H1 (cell line): ENCODE measurements at places on chromosomes 11 and 22.

- no peak for DNase-seq
Observed at GRCh38 chr22:37284805-37285355, 2.6 kb downstream of the CYTH4 start.

- DNase-seq = no peak
Observed at GRCh38 chr11:59765068-59765735, 10.0 kb downstream of the STX3 start.

DNA sequence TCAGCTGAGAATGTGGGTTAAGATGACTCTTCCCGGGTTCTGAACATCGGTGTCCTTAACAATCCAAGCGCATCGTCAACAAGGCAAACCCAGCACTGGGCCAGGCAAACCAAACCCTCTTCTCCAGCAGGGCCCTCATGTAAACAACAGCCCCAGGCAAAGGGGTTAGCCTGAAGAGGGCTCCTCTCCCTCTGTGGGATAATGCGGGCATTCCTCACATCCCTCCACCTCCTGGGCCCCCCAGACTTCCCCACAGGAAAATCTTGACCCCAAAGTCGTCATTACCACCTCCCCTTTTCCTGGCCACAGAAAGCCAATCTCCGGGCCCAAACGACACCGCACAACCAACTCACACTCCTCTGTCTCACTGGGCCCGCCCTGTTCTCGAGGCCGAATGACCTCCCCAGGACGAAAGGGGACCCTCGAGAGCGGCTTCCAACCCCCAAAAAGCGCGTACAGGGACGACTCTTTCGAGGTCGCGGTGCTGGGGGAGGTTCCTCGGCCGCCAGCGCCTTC lies 566 bp downstream of the DDB1 start:
- no peak for DNase-seq

DNA sequence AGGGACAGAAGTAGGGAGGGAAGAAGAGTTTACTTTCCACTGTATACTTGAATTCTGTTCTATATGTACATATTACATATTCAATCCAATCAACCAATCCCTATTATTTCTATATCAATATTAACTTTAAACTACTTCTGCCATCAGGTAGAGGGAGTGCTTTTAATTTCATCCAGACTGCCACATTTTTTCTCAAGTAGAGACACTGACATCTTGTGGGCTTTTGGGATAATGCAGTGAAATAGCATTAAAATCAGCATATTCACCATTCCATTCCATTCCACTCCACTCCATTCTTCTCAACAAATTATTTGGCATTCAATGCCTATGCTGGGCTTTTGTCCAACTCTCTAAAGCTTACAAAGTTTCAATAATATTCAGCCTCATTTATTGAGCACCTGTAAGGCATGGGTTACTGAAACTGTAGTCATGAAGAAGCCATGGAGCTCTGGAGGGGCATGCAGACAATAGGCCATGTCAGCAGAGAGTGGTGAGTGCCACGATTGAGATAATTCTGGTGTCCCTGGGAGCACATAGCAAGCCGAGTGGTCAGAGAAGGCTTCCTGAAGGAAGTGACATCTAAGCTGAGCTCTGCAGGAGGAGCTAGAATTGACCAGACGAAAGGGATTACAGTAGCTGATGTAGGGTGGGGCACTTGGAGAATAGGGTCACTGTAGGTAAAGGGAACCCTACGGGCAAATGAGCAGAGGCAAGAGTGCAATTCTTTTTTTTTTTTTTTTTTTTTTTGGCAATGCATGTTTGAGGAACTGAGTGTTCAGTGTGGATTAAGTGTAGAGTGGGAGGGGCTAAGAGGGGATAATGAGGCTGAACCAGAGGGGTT lies 12.8 kb upstream of the CLPB start:
- no peak for DNase-seq

DNA sequence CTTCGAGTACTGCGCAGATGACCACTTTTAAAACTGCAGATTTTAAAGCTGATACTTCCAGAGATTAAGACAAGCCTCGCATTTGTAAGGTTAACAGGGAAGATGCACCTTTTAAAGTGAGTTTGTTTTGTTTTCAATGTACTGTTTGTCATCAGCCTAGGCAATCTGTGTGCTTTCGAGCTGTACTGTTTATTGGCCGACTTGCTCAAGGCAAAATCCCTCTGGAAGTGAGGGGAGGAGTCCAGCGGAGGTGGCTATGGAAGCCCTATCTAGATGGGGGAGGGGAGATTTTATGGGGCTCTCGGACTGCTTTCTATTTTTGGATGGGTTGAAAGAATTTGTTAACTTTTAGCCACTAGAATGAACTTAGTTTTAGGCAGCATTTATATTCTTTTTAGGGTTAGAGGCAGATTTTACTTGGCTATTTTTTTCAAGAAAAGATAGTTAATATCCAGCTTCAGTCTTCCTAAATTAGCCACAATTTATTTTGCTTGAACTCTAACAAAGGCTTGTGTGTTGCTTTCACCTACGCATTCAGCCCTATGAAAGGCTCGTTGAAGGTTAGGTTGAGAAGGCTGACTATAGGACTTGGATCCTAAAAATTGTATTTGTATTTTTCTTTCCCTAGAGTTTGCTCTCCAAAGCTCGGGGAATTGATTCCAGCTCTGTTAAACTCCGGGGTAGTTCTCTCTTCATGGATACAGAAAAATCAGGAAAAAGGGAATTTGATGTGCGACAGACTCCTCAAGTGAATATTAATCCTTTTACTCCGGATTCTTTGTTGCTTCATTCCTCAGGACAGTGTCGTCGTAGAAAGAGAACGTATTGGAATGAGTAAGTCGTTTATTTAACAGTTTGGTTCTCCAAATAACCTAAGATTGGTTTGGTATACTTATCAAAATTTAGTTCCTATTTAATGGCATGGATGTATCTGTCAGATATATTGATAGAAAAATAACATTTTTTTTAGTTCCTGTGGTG lies 2.1 kb downstream of the WEE1 start:
- DNase-seq = no peak

GRCh38 chr11:120629407-120630080 lies 118.0 kb downstream of the GRIK4 start:
- no peak for DNase-seq

- DNase-seq = no peak
Observed at GRCh38 chr11:11895672-11896071, 53.9 kb downstream of the USP47 start.

DNA sequence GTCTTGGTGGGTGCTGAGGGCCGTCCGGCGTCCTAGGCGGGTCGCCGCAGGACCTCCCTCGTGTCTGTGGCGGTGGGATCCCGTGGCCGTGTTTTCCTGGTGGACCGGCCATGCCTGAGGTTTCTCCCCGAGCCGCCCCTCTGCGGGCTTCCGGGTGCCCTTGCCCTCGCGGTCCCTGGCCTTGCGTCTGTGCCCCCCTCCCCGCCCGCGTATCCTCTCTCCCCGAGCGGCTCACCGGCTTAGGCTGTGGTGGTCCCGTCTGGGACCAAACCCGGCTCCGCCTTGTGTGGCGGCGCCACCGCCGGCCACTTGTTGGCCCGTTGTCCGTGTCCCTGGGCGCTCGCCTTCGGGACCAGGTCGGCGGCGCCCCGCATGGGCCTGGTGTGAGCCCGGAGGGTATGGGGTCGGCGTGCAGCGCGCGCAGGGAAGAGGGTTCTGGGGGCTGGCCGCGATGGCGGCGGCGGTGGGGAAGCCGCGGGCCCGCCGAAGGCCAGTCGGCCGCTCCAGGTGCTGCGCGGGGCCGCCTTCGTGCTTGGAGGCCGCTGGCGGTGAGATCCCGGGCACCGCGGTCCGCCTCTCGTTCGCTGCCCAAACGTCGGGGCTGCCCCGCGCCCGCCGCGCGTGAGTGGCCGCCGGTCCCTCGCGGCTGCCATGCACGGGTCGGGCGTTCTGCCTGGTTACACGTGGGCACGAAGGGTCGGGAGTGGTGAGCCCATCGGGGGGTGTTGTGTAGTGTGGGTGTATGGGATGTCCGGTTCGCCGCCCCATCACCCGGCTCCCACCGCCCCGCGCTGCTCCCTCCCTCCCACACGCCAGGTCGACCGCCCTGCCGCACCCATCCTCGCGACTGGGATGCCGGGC lies 3899.1 kb upstream of the OR11H1 start:
- no peak for DNase-seq

DNA sequence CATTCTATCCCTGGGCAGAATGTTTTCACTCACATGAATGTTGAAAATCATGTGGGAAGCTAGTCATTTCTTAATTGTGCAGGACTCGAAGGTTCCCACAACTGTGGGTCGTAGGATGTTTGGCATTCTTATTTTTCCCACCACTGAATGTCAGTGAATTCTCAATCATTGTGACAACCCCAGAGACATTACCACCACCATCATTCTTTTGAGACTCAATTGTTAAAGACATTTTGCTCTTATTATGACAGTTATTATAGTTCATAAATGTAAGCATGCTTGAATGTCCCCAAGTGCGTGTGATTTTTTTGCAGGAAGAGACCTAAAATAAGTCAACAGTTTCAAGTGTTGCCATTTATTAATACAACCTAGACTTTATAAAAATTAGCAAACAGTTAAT lies 19.0 kb downstream of the PACS1 start:
- no peak for DNase-seq

DNA sequence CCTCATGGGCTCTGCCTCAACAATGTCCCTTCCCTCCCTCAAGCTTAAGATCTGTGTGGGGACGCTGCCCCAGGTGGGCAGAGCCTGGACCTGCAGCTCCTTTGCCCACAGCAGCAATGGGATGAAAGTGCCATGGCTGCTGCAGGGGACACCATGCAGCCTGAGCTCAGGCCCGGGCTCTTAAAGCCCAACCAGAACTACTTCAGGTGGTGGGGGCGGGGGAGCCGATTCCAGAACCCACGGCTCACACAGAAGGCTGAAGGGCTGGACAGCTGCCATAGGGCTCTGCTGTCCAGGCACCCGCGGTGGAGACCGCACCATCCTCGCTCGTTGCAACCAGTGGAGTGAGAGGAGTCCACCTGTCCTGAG lies 12.5 kb downstream of the CHID1 start:
- no peak for DNase-seq

DNA sequence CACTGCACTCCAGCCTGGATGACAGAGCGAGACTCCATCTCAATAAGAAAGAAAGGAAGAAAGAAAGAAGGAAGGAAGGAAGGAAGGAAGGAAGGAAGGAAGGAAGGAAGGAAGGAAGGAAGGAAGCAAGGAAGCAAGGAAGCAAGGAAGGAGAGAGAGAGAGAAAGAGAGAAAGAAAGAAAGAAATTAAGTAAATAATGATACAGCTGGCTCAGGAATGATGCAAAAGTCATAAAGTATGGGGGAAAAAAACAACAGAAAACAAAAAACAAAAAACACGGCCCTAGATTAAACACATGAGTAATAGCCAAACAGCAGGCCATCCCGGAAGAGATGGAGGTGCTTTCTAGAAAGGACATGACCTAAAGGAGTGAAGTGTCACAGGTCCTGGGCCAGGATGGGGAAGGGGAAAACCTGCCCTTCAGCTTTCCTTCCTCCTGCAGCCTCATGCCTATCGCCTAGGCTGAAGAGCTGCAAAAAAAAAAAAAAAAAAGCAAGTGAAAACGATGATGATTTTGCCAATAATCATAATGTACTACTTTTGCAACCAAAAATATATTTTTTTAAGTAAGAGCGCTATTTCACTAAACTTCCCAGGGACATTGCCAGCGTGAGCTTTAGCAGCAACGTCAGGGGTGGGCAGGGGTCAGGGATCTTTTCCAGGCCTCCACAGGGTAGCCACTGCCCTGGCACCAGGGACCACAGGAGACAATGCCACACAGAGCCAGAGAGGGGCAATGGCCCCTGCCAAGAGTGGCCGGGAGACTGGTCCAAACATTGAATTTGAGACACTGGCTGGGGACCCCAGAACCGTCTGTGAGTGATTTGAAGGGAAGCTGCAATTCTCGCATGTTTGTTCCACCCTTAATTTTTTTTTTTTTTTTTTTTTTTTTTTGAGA lies 28.2 kb upstream of the TMPRSS4 start:
- no peak for DNase-seq

GRCh38 chr11:45247433-45247832 lies 38.7 kb downstream of the SYT13 start:
- no peak for DNase-seq

- no peak for DNase-seq
Observed at GRCh38 chr11:125256541-125257189, 92.1 kb downstream of the PKNOX2 start.

DNA sequence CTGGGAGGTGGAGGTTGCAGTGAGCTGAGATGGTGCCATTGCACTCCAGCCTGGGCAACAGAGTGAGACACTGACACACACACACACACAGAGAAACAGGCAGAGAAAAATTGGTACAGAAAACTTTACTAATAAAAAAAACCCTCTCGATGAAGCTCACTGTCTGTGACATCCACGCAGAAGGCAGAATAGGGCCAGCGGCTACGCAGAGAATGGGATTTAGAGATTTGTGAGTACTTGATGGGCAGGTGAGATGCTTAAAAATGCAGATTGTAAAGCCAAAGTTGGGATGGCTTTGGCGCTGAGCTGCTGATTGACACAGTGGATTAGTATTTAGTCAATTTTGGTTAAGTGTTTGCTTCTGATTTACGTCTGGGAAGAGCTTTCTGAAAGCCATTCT lies 561.1 kb downstream of the TBC1D22A start:
- DNase-seq = no peak

DNA sequence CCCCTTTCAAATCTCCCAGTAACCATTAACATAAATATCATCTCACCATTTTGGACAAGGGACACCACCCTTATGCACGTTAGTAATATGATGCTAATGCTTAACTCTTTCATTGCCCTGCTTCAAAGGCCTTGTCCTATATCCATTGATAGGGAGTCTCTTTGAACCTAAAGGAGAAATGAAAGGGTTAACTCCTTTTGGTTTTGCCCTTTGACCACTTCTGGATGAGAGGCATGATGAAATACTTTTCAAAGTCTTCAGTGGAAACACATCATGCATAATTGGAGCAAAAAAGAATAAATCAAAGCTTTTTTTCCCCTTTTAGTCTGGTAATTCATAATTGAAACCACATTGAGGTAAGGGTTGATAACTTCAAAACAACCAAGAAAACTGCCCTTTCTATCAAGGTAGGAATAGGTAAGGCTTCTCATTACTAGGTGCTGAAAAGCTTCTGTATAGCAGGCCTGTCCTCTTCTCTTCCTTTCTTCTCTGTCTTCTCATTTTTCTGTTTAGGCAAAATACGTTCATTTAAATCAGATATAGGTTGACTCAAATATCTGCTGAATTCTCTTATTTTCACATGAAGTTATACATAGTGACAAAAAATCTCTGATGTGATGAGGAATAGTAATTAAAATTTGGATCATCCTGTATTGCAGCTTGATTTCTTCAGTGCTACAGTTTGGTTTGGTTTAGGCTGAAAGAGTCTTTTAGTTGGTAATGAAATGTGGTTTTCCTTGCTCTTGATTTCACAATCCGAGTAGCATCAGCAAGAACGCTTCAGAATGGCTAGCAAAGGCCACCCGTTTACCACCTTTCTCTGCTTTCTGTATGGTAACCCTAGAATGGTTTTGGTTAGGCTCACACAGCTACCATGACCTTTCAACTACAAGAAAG lies 94.8 kb downstream of the EXT2 start:
- no peak for DNase-seq

- no peak for DNase-seq
Observed at GRCh38 chr11:115724666-115725065, 220.5 kb upstream of the CADM1 start.

- no peak for DNase-seq
Observed at GRCh38 chr11:35337136-35337913, 82.0 kb downstream of the SLC1A2 start.
